Left ventricle myocardium inferior (tissue), 1 donor: ENCODE measurements at places on chromosomes 5 and 9. TPM values are rescaled to one million over a fixed set of nuclear protein-coding genes. Genes with fewer than 3 reads are reported as not detected.

- no peak for DNase-seq
Measured at GRCh38 chr5:165495829-165496380, 1990.5 kb downstream of the MAT2B start.

TIMD4 gene
- not detected for total RNA-seq

GRCh38 chr9:95508968-95509850, 7.6 kb downstream of the PTCH1 start:
- peak; percentile 84 for DNase-seq

DNA sequence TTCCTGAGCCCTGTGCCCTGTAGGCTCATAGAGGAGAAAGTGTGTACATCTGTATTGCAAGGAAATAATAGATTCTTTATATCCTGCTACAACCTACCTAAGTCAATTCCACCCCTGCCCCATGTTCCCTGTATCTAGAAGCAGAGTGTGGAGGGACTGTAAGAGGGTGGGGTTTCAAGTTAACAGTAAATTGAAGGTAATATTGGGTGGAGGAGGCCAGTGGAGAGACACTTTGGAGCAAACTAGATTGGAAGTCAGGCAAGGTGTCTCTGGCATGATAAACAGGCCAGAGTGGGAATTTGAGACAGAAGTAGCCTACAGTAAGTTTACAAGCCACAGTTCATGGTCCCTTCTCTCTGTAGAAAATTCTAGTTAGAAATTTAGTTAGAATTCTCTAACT, 2.3 kb upstream of the HEMGN start:
- DNase-seq: no peak

NTNG2 gene
- total RNA-seq: 1.9 TPM

RMRP gene
- 15,093 TPM for total RNA-seq

MYORG gene
- 6.3 TPM for total RNA-seq

DNA sequence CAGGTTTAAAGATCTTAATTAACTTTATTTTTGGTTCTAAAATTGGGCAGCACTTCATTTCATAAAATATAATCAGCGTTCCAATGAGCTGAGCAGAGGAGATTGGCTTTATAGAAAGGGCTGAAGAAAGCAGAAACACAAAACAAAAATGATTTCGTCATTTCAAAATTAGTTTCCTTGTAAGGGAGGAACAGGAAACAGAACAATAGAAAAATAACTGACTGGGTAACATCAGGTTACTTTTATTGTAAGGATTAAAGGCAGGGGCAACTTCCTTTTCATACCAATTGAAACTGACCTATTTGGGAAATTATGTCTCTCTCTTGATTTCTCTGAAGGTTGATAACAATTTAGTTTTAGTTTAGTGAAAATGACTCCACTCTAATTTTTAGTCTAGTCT, 157.1 kb downstream of the ATP10B start:
- no peak for DNase-seq

FAM221B gene
- not detected for total RNA-seq

STX17 gene
- 23.7 TPM for total RNA-seq

DNA sequence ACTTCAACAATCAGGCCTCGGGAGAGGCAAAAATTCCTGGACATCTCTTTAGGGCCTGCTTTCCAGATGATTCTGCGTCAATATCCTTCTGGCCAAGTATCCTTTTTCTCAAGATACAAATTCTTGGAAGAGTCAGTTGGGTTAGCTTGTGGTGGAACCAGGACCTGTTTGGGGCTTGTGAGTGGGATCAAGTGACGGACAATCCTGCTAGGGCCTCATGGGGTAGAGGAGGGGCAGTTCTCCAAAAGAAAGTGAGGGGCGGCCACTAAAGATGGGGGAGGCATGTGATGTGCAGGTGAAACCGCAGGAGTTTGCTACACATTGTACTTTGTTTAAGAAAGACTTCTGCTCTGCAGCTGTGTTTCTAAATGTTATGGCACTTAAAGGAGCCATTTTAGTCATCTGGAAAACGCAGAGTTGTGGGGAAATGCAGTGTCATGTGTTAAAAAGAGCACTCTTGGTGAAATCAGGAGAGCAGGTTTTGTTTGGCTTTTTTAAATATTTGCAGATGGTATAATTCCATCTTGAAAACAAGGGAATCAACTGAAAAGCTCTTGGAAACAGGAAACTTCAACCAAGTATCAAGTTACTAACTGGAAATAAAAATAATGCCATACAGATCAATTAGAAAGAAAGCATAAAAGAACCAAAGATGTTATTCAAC, 27.4 kb upstream of the GSN start:
- no peak for DNase-seq

ACOT12 gene
- not detected for total RNA-seq

MEIKIN gene
- total RNA-seq: not detected

DNA sequence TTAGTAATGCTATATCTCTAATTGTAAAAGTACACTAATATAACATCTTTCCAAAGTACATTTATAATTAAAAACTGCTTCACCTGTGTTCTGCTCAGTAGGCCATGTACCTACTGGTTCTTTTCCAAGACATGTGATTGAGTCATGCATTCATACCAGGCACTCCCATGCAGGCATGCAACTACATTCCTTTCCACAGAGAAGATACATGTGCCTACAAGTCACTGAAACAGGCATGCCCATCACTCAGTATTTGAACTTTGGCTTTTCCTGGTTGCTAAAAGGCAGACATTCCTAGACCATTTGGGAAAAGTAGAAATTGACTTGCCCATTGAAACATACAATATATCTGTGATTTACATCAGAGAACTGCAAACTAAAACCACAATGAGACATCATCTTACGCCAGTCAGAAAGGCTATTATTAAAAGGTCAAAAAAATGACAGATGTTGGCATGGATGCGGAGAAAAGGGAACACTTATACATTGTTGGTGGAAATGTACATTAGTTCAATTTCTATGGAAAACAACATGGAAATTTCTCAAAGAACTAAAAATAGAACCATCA, 148.3 kb upstream of the MOCS2 start:
- no peak for DNase-seq

PLEKHG4B gene
- total RNA-seq: not detected

DNA sequence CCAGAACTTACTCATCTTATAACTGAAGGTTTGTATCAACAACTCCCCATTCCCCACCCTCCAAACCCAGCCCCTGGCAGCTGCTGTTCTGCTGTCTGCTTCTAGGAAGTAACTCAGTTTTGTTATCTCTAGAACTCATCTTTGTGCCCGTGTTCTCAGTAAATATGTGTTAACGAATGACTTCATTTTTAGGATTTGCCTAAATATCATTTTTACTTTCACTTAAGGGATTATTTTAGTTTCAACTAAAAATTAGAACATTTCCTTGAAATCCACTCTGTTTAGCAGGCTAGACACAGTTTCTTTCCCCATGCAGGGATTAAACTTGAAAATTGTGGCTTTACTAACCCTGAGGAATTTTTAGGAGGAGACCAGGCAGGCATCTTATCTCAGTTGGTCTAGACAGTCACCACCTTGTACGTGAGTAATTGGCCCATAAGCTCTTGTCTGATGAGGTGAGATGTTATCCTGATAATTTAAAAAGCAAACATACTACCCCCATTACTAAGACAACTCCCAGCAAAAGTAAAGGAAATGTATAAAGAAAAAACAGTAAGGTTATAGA, 68.2 kb upstream of the TNFAIP8 start:
- DNase-seq: no peak

DNA sequence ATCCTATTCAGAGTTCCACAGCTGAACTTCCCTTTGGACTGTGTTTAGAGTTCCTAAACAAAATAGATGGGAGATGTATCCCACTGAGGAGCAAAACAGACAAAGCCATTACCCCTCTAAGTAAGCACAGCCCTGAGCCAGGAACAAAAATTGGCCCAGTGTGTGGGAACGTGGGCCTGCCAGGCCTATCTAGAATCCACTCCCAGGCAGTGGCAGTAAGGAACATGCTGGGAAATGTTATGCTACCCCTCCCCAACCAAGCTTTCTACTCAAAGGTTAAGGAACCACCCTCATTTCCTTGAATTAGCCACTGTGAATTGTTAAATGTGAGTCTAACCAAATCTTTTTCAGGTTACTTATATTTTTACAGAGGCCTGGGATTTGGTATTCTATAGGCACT, 405.1 kb upstream of the PTGER4 start:
- no peak for DNase-seq

- no peak for DNase-seq
Measured at GRCh38 chr9:104286799-104287198, 192.7 kb downstream of the SMC2 start.

CLTB gene
- 216 TPM for total RNA-seq

- DNase-seq: no peak
Measured at GRCh38 chr5:113390224-113390623, 44.6 kb downstream of the TSSK1B start.

GRCh38 chr5:175694371-175695160, 36.7 kb downstream of the HRH2 start:
- no peak for DNase-seq

CD74 gene
- total RNA-seq: 251 TPM

DNA sequence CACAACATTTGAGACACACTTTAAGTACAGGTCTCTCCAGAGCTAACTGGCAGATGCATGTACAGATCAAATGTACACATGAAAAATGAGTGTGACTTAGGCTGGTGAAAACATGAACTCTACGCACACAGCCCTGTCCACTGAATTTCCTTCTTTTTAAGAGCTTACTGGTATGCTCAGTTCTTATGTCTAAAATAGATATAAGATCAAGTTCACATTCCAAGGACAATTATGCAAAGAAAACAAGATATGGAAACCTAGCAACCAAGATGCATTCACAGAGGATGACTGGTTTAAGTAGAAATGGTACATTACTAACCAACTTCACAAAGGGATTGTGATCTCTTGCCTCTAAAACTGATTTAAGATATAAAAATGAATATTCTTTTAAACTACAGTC, 56.7 kb downstream of the TLE1 start:
- no peak for DNase-seq

GRCh38 chr5:61638476-61638875, 306.4 kb downstream of the ZSWIM6 start:
- peak; percentile 53 for DNase-seq

PDLIM4 gene
- total RNA-seq: 4.8 TPM

GRCh38 chr5:59537961-59538749, 355.4 kb downstream of the PDE4D start:
- DNase-seq: no peak

DNA sequence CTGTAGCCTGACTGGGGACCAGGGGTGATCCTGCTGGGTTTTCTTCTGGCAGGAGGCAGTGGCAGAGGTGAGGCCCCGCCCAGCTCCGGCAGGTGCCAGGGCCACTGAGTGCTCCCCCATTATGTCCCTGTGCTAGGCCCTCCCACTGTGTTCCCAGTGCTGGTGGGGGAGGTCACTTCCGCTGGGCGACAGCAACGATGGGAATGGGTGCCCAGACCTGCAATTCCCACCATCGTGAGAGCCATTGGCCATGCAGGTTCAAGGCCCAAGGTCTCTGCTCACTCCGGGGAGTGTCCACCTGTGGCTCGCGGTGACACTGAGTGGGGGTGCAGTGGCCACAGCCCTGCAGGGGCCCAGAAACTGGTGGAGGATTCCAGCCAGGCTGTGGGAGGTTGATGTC, 98.6 kb downstream of the RXRA start:
- no peak for DNase-seq

GRCh38 chr9:118522093-118523028, 818.2 kb downstream of the TLR4 start:
- peak; percentile 23 for DNase-seq

- no peak for DNase-seq
Measured at GRCh38 chr5:39197556-39197955, 21.8 kb downstream of the FYB1 start.

DOCK2 gene
- 4.2 TPM for total RNA-seq

FAT2 gene
- total RNA-seq: not detected

- DNase-seq: no peak
Measured at GRCh38 chr5:41246376-41246775, 33.0 kb upstream of the C6 start.

DNA sequence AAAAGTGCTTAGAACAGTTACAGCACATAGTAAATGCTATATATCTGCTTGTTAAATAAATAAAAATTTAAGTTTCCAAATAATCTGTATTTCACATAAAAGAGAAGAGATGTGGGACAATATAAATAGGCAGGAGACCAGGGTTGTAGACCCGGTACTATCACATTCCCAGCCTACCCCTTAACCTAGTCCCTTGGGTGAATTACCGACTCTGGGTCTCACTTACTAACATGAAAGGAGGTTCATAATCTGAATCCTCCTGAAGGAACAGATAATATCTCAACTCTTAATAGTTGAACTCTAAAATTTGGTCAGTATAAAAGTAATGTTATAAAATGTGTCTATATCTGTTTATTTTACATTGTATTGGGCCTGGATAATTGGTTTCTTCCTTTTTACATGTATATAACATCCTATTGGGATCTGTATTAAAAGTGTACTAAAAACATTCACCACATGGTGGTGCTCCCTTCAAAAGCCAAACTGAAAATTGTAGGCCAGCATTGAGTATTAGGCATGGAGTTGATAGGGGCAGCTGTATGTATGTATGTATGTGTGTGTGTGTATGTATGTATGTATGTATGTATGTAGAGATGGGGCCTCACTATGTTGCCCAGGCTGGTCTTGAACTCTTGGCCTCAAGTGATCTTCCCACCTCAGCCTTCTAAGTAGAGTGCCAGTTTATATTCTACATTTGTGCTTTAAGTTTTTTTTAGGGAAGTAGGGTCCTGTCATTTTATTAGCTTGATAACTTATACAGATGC, 64.2 kb upstream of the ABL1 start:
- DNase-seq: no peak

DNA sequence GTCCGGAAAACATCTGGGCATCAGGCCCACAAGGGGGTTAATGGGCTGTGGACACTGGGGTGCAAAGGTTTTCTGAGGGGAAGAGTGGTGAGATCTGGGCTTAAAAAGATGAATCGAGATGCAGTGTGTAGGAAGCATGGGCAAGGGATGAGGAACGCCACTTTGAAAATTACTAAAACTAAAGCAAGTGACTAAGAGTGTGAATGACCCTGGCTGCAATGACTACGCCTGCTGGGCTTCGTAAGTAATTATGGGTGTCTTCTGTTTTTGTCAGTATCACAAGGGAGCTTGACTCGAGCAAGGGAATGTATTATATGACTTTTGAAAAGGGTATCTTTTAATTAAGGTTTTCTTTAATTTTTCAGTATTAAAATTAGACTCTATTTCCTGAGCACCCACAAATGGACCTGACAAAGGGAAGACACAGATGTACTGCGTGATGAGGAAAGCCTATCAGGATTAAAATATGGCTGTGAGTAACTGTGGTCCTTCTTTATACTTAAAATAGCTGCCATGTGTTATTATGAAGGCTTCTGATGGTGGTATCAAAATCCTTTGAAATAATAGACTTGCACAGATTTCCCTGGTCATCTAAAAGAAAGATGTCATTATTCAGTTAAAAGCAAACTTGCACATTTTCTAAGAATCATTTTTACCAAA, 4.2 kb downstream of the CTXN3 start:
- no peak for DNase-seq

GRCh38 chr5:153752890-153753289, 262.4 kb downstream of the GRIA1 start:
- DNase-seq: no peak

GRCh38 chr5:132639706-132640130, 18.3 kb upstream of the IL13 start:
- no peak for DNase-seq

GRM6 gene
- total RNA-seq: not detected
